ENCODE measurements at places on chromosomes 1 and 21. TPM values are rescaled to one million over a fixed set of nuclear protein-coding genes. Genes with fewer than 3 reads are reported as not detected.

DNA sequence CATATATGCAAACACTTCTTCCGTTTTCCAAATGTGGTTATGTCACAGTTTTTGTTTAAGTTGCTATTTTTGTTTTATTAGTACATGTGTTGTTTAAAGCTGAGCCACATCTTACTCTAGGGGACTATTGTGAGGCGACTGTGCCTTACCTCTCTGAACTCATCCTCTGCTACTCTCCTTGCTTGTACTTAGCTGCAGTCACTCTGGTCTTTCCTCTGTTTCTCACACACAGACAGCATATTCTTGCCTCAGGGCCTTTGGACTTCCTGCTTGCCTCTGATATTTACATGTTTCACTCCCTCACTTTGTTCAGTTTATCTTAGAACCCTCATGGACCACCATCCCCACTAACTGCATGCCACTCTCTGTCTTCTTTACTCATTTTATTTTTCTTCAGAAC is 101.1 kb downstream of the MACF1 start:
- no peak for DNase-seq

DNA sequence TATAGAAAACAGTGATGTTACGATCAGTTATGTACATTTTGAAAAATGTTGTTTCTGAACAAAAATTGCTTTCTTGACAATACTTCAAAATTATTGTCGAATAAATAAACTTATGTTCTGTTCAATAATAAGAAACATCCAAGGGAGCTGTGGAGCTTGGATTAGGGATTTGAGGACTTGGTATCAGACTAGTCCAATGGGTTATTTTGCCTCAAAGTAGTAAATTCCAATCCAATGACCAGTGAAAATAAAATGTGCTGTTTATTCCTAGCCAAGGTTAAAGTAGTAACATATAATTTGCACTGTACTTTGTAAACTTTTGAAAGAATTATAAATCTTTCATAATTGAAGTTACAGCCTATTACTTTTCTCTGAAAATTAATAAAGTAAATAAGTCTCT is 79.1 kb upstream of the IVNS1ABP start:
- DNase-seq = no peak

DNA sequence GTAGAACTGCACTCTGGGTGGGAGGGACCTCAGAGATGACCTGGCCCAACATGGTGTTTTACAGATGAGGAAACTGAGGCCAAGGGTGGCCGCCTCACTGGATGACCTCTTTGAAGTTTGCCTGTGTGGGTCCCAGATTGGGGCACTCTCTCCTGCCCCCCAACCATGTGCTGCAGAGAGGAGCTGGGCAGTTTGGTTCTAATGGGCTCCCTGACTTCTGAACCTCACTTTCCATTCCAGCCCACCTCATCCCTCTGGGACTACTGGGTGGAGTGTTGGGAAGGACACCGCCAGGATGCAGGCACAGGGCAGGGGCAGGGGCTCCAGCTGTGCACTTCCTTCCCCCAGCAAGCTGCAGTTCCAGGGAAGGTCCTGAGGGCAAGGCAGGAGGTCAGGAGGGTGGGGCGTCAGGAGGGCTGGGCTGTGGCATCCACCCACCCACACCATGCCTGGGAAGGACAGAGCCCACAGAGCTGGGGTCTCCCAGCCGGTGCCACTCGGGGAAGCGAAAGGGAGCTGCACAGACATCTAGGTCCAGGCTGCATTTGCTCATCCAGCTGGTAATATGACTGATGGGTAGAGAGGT is 10.3 kb upstream of the EPS8L3 start:
- no peak for DNase-seq

- no peak for DNase-seq
Measured at GRCh38 chr1:37752213-37752582, 12.7 kb downstream of the EPHA10 start.

GRCh38 chr1:228415853-228416216 is 826 bp downstream of the TRIM17 start:
- DNase-seq = no peak

- no peak for DNase-seq
Measured at GRCh38 chr1:236608930-236609726, 4.8 kb upstream of the HEATR1 start.

GRCh38 chr21:42219606-42220137 is 732 bp downstream of the ABCG1 start:
- no peak for DNase-seq

GRCh38 chr1:43034195-43034658 is 75.6 kb upstream of the SLC2A1 start:
- no peak for DNase-seq

DNA sequence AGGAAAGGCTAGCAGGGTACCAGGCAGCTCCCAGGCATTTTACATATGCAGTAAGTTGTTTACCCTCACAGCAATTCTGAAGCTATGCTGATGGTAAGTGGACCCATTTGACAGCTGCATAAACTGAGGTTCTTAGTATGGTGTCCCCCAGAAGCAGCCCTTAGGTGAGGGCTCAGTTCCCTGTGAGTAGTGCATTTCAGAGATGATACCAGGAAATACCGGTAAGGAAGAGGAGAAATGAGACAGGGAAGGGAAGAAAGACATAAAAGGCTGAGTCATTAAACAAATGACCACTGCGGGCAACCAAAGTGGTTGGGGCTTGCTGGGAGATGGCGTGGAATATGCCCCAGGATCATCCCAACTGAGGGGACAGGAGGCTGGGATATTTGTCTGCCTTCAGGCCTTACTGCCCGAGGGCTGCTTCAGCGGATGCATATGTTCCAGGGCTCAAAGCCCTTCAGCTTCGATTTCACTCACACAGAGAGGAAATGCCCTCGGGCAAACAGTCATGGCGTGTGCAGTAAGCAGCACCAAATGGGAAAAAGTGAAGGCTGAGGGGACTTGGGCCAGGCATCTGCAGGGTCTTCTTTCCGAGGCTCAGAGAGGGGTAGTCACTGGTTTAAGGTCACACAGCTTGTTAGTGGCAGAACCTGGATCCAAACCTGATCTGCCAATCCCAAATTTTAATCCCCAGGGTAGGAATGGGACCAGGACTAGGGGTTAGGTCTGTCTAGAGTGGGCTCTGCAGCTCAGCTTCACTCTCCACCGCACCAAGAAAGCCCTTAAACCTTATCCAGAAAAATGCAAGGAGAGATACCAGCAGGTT is 133.7 kb upstream of the RUNX3 start:
- DNase-seq = no peak

DNA sequence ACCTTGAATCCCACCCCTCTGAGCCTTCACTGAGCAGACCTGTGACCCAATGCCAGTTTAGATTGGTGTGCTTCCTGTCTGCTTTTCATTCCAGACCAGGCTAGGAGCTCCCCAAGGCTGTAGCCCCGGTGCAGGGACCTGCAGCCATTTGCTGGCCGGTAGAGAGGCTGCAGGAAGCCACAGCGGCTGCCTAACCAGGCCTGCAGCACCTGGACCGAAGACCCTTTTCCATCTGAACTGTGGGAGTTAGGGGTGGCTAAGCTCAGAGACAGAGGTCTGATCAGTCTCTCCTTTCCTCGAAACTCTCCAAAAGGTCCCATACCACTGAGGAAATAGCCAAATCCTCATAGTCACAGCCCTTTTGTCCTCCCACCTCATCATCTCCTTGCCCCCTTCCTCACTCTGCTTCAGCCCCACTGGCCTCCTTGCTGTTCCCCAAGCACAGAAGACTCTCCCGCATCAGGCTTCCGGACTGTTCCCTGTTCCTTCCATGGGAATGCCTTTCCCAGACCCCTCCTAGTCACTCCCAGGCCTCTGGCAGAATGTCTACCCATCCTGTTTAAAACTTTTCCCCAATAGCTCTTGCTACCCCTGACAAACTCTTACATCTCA is 674 bp upstream of the TTC4 start:
- no peak for DNase-seq

DNA sequence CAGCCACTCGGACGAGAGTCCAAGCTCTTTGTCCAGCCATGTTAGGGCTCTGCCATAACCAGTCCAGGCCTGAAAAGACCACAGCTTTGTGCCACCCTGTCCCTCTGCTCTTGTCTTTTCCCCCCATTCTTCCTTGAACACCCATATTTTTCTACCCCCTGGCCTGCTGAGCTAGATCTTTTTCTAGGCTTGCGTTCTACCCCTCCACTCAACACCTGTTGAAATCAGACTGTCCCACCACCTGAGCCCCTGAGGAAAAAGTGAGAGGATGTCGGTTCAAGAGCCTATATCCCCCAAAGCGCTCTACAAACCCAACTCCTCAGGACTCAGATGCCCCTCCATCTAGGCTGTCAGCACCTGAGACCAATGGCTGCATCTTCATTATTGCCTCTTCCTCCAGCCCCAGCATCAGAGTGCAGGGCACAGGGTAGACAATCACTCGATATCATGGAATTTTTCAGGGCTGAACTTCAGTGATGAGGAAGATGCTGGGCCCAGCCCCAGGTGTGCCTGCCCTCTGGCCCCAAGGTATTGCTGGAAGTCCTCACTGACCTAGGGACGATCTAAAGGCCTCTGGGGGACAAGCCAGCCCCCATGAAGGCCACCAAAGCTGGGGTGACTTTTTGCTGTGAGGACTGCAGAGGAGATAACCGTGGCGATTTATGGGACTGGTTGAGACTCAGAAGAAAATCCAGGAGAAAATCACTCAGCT is 75.3 kb downstream of the CD247 start:
- DNase-seq = no peak

DNA sequence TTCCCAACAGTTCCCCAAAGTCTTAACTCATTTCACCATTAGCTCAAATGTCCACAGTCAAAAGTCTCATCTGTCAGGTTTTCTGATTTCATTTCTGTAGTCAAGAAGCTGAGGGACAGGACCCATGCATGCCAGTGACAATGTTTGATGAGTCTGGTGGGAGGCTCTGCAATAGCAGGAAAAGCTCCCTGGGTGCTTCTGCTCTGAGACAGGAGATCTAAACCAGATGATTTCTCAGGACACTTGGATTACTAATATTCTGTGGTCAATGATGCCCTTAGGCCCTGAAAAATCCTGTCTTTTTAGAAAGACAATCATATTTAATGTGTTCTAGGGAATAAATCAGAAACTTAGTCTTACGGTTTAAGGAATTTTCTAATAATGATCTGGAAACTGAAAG is 56.4 kb downstream of the PCBP3 start:
- no peak for DNase-seq

The B3GALT2 gene
- 5.7 TPM for polyA plus RNA-seq

The DCDC2B gene
- polyA plus RNA-seq = not detected

The KDM5B gene
- 62.7 TPM for polyA plus RNA-seq

The PATJ gene
- polyA plus RNA-seq = 2.5 TPM

The KRTAP10-11 gene
- polyA plus RNA-seq = not detected

The MED8 gene
- 63.7 TPM for polyA plus RNA-seq

The CLCNKA gene
- not detected for polyA plus RNA-seq

The MIXL1 gene
- 0.21 TPM for polyA plus RNA-seq

The AIRE gene
- not detected for polyA plus RNA-seq

The STPG1 gene
- 7.9 TPM for polyA plus RNA-seq

The KISS1 gene
- 3.4 TPM for polyA plus RNA-seq
